ENCODE measurements at places on chromosomes 16 and 17.

DNA sequence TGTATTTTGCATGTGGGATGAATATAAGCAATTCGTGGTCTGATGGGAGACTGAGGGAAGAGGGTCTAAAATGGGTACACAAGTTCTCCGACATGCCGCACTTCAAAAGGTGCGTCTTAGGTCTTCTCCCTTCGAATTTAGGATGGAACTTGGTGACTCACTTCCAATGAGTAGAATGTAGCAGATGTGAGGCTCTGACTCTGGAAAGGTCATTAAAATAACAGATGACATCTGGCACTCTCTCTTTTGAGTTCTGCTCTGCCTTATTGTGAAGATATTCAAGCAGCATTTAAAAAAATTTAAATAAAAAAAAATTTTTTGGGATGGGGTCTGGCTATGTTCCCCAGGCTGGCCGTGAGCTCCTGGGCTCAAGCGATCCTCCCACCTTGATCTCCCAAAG is 92.7 kb downstream of the TMEM100 start:
- no peak for DNase-seq

- DNase-seq: no peak
These were observed 140.8 kb upstream of the CHMP6 start for GRCh38 chr17:80850817-80851216.

GRCh38 chr17:80519091-80519781 is 25.4 kb upstream of the RPTOR start:
- DNase-seq: no peak

DNA sequence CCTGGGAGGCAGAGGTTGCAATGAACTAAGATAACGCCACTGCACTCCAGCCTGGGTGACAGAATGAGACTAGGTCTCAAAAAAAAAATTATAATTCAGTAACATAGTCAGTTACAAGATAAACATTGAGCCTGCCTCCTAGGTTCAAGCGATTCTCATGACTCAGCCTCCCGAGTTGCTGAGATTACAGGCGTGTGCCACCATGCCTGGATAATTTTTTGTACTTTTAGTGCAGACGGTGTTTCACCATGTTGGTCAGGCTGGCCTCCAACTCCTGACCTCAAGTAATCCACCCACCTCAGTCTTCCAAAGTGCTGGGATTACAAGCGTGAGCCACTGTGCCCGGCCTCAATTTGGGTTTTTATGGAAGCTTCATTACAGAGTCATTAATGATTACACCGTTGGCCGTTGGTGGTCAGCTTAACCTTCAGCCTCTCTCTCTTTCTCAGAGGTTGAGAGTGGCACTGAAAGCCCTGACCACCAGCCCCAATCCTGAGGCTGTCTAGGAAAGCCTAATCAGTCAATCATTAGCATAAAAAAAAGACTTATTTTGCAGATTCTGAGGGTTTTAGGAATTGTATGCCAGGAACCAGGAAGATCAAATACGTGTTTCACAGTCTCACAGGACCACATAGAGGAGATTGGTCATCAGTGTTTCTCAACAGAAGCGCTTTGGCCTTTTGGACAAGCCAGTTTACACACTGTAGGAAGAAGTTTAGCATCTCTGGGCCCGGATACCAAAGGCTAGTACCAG is 1.3 kb upstream of the LRRC37A3 start:
- no peak for DNase-seq

- peak; percentile 54 for DNase-seq
These were observed 2.4 kb upstream of the PERCC1 start for GRCh38 chr16:1428511-1428910.

DNA sequence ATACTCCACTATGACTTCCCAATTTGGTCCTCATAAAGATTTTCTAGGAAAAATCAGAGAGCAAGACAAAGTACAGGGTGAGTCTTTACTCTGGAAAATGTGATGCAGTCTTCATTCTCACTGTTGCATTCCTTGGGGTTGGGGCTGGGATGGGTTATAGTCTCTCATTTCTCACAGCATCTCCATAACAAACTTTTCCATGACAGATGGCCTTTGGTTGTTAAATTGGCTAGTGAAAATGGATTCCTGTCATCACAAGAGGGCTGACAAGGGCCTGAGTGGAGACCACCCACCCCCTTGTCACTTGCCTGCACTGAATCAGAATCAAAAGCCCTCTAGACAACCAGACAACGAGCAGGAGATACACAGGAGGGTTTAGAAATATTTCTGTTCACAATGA is 174.6 kb downstream of the AATF start:
- DNase-seq: no peak

DNA sequence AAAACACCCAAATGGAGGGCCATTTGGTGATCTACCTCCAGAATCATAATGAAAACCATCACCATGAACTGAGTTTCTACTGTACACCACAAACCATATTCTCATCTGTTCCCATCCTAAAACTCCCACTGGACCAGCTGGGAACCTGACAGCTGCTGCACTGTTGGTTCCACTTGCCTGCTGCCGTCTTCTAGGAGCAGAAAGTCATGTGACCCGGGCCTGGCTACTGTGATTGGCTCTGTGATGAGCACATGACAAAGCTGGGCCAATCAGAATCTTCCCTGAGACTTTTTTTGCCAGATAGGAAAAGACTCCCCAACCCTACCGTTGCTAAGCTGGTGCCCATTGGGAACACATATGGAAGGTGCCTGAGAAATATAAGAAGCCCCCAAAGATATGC is 264.2 kb downstream of the MRTFB start:
- DNase-seq: no peak

DNA sequence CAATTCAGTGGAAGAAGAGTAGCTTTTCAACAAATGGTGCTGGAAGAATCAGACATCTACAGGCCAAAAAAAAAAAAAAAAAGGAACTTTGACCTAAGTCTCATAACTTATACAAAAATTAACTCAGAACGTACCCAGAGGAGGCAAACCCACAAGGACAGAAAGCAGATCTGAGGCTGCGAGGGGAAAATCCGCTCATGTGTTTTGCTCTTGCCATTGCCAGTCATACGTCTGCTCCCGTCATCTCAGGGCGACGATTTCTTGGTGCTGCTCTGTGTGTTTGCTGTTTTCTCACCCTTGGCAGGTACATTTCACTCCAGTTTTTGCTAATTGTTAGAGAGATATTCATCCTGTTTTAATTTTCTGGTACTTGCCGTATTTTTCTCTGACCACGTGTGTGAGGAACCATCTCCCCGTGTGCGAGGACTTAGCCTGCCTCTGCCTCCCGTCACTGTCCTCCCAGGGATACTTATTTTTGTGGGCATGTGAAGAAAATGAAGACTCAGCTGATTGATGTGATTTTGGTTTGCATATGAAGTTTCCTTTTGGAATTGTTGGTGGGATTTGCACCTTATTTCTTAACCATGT is 33.4 kb upstream of the ACSF3 start:
- no peak for DNase-seq

- DNase-seq: no peak
These were observed 5.7 kb downstream of the RMI2 start for GRCh38 chr16:11350921-11351335.

- no peak for DNase-seq
These were observed 126.5 kb downstream of the ENGASE start for GRCh38 chr17:79201119-79201518.

GRCh38 chr17:50392621-50393020 is 4.7 kb downstream of the LRRC59 start:
- DNase-seq: no peak

DNA sequence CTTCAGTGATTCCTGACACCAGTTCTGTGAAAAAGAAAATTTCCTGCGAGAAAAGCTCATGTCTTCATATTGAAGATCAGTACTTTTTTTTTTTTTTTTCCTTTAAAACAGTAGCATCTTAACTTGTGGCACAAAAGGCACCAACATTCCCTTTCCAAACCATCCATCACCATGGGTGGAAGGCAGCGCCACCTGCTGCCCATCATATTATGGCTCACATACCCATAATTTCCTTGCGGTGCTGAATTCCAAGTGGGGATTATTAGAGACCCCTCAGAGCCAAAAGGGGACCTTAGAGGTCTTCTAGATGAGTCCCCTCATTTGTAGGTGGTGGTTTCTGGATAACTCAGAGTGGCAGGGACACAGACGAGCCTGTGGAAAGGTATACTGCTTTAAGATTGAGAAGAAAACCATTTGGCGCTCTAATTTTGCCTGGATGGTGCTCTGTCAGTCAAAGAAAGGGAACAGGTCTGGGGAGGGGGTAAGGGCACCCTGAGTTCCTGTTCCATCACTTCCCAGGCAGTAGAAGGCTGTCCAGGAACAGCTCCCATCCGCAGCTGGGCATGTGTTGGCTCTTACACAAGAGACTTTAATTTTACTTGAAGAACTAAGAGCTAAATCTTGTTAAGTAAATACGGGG is 7.9 kb upstream of the SOST start:
- DNase-seq: peak; percentile 68

DNA sequence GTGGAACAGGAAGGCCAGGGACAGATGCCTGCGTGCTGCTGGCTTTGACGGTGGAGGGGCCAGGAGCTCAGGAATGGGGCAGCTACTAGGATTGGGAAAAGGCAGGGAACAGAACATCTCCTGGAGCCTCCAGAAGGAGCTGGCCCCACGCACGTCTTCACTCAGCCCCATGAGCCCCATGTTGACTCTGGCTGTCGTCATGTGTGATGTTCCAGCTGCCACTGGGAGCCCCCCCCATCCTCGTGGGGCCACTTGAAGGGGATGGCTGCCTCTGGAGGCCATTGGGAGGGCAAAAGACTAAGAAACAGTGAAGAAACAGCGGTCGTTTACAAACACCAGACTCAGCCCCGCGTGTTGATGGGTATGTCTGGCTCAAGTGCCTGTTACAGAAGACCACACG is 18.5 kb upstream of the APRT start:
- DNase-seq: no peak

GRCh38 chr16:30439720-30440348 is 5.8 kb downstream of the SEPHS2 start:
- no peak for DNase-seq

DNA sequence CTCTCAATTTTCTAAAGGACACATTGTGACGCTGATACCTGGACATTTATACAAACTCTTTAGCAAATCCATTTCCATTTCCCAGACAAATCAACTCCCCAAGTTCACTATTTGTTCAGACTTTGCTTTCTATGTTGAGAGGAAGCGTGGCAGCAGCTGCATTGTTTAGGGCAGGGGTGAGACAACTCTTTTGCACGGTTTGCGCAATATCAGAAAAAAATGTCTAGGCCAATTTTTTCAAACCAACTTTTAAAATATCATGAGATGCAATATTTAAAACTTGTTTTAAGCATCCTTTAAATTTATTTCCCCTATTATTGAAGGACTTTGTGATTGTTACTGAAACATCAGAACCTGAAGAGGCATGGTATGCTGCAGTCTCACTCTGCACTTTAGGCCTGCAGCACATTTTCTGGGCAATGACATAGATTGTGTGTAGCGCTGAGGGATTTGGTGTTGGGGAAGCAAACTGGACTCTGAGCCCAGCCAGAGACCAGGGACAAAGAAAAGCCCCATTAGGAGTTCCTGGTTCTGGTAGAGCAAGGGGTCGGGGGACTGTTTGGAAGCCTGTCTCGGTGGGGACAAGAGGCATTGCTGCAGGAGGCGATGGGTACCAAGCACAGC is 6.4 kb upstream of the CCDC182 start:
- no peak for DNase-seq

- no peak for DNase-seq
These were observed 20.7 kb upstream of the C16orf78 start for GRCh38 chr16:49352892-49353291.

- DNase-seq: no peak
These were observed 113.4 kb upstream of the RCVRN start for GRCh38 chr17:10018461-10018891.

- no peak for DNase-seq
These were observed 24.5 kb downstream of the WNT9B start for GRCh38 chr17:46875849-46876352.

GRCh38 chr16:11978080-11978479 is 1.5 kb downstream of the SNX29 start:
- DNase-seq: no peak

DNA sequence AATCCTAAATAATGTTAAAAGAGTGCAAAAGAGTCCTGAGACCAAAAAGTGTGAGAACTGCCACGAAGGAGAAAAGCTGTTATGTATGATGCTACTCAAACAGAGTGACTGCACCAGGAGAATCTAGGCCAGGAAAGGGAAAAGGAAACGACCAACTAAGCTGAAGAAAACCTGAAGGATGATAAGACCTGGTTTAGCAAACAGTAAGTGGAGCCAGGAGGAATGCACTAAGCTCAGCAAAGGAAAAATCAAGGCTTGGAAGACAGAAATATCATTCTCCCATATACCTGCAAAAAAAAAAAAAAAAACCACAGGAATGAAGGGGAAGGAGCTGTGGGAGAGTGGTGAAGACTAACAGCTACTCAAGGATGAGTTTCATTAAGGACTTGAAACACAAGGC is 21.1 kb downstream of the CMC2 start:
- DNase-seq: no peak

- DNase-seq: no peak
These were observed 1.6 kb upstream of the CDH5 start for GRCh38 chr16:66364959-66365306.

GRCh38 chr17:81390873-81391255 is 4.4 kb upstream of the BAHCC1 start:
- DNase-seq: no peak

DNA sequence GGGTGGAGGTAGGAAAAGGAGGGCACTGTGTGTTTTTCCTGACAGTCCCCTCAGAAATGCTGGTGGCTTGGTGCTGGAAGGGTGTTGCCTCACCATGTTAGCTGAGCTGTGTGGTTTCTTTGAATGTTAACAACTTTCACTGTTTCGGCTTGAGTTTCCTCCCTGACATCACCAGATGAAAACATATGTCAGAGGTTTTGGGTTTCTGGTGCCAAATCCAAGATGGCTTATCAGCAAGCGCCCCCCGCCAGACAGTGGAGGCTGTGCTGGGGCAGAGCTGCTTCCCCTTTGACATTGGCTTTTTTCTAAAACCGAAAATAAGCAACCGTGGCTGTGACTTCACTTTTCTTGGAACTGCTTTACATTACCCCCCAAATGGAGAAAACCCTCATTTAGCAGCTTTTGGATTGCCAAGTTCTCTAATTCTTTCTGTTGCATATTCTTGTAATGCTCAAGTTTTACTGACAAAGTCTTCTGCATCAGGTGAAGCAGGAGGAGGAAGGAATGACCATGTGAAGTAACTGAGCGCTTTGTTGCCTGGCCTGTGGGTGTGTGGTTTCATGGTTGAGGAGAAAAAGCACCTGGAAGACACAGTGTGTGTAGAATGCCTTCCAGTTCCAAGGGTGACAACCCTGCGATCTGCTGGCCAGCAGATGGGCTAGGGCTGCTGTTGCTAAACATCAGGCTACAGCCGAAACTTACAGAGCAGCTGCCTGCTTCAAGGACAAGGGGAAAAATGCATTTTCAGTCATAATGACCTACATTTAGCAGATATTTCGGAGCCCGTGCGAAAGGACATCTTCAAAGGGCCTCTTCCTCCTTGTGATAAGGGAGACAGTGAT is 9.7 kb downstream of the RMI2 start:
- peak; percentile 74 for DNase-seq

DNA sequence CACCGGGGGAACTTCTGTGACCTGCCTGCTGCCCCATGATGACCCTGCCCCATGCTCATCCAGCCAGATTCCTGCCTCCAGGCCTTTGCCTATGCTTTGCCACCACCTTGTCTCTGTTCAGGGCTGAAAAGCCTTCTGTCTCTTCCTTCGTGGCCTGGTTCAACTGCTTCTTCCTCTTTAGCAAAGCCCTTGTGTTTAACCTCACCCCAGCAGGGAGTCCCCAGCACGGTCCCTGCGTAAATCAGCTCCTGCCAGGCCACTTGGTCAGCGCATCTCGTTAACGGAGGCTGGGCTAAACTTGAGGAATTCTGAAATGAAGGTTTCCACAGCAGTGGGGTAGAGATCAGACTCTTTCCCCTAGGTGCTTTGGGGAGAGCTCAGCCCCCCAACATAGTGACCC is 16.1 kb upstream of the KCNJ12 start:
- DNase-seq: no peak

GRCh38 chr16:61007694-61008093 is 1028.5 kb downstream of the CDH8 start:
- no peak for DNase-seq

All from CD4-positive, alpha-beta T cell treated with Interleukin-17A for 4 hours (primary cell).